ENCODE measurements at places on chromosomes 5 and 9.

GRCh38 chr5:2008851-2009629 lies 126.3 kb upstream of the IRX4 start:
- peak; percentile 30 for DNase-seq

DNA sequence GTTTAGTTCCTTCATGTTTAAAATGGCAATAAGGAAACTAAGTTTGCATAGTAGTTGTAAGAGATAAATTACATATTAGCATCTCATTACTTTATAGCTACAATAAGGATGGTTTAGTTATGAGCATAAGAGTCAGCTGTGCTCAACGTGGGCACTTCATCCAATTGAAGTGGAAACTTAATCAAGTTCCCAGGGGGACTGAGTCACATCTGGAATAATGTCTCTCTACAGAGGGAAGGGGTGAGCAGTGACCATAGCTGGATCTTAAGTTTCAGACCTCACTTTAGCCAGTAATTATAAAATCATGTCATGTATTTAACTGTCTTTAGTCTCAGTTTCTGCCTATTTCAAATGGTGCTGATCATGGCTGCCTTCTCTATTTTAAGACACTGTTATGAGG lies 36.8 kb upstream of the FAM240B start:
- no peak for DNase-seq

DNA sequence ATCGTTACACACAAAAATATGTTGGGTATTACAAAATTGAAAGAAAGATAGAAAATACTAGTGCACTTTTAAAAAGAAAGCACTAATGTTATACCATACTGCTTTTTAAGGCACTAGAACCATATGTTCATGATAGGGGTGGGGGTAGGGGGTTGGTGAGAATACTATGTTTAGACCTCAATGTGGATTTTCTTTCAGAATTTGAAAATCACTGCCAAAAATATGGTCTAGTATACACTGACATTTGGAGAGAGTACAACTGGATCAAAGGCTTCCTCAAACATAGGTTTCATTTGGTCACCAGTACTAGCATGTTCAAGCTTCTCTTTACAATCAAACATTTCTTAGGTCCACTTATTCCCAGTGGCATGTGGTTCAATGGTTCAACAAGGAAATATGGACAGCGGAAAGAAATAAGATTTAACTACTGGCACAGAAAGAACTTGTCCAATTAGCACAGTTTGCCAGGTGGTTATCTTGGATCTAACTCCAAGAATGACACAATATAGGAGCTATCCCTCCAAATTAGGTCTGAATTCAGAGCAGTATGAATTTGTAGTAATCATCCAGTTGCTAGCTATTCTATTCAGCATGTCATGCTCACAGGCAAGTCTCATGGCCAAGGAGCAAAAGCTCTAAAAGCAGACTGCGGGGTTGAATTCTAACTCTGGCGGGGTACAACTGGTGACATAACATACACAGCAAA lies 139.3 kb downstream of the SLC24A2 start:
- DNase-seq = peak; percentile 4

GRCh38 chr9:16794103-16794502 lies 76.4 kb downstream of the BNC2 start:
- no peak for DNase-seq

DNA sequence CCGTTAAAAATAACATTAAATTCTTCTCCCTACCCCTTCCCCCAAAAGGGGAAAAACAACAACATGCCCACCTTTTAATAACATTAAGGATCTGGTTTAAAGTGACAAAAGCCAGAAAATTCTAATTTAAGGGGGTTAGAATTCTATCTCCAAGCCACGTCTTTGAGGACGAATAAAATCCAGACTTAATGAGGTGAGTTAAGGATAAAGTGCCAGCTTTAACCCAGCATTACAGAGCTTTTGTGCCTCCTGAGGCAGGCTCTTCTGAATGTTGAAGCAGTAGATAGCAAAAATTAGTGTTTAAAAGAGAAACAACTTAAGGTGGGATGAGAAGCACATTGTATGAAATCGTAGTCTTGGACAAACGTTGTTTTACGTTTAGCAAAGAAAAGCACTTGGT lies 329.0 kb upstream of the MPDZ start:
- peak; percentile 36 for DNase-seq

DNA sequence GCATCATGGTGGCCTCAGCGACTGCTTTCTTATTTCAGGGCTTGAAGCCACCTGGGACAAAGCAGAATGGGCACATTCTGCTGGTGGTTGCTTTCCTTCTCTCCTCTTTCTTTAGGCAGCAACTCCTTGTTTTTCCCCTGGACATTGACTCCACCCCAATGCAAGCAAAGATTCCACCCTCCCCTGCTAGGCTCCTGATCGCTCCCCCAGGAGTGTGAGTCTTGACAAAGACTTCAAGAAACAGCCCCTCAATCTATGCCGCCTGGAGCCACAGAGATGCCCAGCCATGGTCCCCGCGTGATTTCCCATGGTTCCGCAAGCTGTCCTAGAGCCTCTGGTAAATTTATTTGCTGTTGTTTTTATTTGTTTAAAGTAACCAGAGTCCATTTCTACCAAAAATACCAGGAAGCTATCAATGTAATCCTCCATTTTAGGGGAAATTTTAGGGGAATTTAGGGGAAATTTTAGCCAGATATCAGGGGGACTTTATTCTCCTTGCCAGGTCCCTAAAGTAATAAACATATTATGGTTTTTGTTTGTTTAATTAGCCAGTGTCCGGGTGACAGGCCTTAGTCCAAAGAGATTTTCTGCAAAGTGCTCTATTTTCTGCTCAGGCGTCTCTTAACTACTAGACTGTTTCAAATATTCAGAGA lies 2.3 kb downstream of the KCNMB1 start:
- DNase-seq = no peak

GRCh38 chr9:113956901-113957300 lies 80.8 kb downstream of the ZNF618 start:
- DNase-seq = no peak

- peak; percentile 45 for DNase-seq
Measured at GRCh38 chr5:55030676-55031369, 6.8 kb downstream of the GZMK start.

- peak; percentile 94 for DNase-seq
Measured at GRCh38 chr5:88785746-88786565, 97.0 kb downstream of the MEF2C start.

DNA sequence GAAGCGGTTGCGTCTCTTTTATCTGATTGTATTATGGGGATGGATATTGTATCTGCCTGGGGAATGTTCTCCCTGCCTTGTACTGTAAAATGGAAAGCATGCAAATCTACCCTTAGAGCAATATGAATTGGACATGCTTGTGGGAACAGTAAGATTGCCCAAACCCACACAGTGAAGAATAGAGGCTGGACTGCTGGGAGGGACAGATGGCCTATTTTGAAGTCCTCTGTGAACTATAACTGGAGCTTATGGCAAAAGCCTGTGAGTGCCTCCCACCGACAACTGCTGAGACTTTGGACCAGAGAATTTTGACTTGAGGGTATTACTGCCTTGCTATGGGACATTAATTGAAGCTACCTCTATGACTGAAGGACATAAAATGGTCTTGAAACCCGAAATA lies 168.9 kb downstream of the ERCC6L2 start:
- no peak for DNase-seq

DNA sequence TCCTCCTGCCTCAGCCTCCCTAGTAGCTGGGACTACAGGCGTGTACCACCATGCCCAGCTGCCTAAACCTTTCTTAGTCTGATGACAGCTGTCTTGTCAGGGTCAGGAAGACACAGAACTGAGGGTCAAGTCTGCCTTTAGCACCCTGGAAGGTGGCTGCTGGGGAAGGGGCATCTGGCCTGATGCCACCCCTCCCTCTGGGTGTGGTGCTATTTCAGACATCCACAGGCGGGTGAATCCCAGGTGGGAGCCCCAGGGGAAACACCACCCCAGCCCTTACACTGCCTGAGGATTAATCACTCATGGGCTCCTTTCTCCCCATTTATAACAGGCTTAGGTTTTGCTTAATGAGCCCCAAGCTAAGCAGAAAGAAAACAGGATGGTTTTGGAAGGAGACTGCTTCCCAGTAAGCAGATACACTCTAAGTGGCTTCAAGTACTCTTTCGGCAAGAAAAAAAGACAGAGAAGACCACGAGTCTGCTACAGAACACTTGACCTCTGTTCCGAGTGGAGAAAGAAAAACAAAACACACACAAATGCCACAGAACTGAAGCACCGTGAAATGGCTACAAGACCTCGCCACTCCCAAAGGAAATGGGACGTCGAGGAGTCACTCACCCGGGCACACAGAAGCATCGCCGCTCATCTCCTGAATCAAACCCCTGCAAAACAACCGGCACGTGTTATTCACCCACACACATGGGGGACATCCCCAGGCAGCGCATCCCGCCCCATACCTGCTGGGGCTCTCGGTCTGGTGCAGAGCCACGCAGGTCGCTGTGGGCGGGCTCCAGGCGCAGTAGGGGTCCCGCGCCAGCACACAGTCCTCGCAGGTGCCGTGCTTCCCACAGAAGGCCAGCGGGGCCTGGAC lies 62.4 kb downstream of the SECISBP2 start:
- DNase-seq = no peak

GRCh38 chr5:117379521-117379920 lies 804.9 kb upstream of the SEMA6A start:
- no peak for DNase-seq

- DNase-seq = peak; percentile 69
Measured at GRCh38 chr9:114958021-114958843, 27.8 kb upstream of the TNFSF8 start.

DNA sequence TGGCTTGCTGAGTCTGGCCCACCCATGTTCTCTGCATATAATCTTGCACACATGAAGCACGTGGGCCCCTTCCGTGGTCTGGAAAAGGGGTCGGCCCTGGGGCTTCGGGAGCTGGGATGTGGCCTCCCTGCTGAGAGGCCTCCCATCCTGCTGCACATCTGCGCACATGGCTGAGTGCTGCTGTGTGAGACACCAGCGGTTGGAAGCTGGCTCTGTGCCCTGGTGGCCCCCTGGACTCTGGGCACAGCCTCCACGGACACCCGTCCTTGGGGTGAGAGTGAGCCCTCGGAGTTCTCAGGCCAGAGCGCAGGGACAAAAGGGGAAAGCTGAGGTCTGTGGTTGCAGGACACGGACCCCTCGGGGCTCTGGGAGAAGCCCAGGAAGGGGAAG lies 115.8 kb downstream of the RXRA start:
- no peak for DNase-seq

GRCh38 chr9:100426189-100426529 lies 784 bp upstream of the MSANTD3 start:
- peak; percentile 57 for DNase-seq

DNA sequence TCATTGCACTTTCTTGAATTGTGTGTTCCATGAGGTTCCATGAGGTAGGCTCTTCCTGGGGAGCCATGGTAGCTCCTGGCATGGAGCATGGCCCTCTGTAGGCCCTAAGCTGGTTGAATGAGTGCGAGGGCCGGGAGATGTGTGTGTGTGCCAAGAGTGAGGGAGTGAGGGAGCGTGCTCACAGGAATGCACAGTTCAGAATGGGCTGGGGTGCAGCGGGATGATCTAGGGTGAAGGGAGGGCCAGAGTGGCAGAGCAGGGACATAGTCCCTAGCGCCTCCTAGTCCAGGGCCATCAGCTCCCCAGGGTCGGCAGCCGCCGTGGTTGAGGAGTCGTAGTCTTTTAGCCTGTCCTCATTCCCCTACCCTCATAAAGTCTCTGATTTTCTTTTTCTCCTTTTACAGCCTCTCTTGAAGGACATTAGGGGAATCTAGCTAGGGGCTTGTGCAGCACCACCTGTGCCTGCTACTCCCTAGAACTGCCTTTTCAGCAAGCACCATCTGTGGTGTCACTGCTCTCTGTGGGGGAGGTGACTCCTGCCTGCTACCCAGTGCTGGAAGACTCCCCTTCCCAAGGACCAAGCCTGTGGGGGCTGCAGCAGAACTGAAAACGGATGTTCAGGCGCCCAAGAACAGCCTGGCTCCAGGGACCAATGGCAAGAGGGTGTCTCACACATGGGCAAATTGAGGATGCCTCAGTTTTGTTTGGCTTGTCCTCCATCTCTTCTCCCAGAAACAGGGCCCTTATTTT lies 65.3 kb upstream of the PPARGC1B start:
- DNase-seq = no peak

DNA sequence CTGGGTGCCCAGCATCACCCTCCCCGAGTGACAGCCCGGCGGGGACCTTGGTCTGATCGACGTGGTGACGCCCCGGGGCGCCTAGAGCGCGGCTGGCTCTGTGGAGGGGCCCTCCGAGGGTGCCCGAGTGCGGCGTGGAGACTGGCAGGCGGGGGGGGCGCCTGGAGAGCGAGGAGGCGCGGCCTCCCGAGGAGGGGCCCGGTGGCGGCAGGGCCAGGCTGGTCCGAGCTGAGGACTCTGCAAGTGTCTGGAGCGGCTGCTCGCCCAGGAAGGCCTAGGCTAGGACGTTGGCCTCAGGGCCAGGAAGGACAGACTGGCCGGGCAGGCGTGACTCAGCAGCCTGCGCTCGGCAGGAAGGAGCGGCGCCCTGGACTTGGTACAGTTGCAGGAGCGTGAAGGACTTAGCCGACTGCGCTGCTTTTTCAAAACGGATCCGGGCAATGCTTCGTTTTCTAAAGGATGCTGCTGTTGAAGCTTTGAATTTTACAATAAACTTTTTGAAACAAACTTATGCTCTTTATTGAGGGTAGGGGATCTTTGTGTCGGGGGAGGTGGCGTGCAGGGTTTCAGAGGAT lies 1.3 kb downstream of the GADD45G start:
- peak; percentile 70 for DNase-seq

- no peak for DNase-seq
Measured at GRCh38 chr5:17415321-17415758, 82.7 kb upstream of the TAF11L2 start.

DNA sequence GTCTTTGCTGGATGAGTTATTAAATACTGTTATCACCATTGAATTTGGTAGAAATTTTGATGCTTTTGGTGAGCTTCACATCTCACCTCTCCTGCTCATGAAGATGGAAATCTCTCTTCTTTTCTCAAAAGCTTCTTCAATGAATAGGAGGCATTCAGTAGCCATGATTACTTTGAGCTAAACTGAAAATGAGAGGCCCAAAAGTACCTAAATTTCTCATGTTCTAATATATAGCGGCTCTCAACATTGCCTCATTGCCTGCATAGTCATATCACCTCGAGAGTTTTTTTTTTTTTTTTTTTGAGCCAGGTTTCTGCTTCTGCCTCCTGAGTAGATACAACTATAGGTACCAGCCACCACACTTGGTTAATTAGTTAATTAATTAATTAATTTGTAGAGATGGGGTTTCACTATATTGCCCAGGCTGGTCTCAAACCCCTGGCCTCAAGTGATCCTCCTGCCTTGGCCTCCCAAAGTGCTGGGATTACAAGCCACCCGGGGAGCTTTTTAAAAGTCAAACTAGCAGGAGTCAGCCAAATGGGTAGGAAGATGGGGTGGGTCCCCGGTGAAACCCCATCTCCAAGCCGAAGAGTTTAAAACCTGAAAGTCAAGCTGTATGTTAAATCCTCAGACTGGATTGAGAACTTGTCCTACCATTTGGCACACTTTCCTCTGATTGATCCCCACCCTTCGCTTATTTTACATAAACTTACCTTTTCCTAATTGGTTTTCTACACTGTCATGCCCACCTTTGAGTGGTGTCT lies 169.0 kb downstream of the DOCK2 start:
- DNase-seq = no peak

Measured in muscle of leg (tissue), 16 donors.